ENCODE measurements at places on chromosomes 7 and 10.

DNA sequence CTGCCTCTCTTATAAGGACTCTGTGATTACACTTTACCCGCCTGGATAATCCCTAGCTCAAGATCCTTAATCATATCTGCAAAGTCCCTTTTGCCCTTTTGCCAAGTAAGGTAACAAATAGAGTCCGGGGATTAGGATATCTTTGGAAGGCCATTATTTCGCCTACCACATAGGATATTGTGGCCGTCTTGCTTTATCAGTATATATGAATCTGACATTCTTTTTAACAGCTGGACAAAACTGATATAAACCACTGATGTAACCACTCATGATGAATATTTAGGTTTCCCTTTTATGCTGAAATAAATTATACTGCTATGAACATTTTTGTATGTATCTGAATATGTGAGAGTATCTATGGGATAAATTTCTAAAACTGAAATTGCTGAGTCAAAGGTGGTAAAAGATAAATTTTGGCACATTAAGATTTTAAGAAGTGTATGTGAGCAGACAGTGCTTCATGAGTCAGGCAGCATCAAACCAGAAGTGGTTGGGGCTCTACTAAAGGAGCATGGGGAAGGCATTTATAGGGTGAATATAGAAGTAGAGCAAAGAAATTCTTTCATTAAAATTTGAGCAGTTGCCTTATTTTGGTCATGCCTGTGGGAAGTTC, 44.7 kb downstream of the AVL9 start:
- no peak for DNase-seq

- no peak for DNase-seq
Measured at GRCh38 chr7:100506356-100506923, 22.7 kb downstream of the NYAP1 start.

GRCh38 chr10:44253769-44254462, 131.0 kb downstream of the CXCL12 start:
- no peak for DNase-seq

DNA sequence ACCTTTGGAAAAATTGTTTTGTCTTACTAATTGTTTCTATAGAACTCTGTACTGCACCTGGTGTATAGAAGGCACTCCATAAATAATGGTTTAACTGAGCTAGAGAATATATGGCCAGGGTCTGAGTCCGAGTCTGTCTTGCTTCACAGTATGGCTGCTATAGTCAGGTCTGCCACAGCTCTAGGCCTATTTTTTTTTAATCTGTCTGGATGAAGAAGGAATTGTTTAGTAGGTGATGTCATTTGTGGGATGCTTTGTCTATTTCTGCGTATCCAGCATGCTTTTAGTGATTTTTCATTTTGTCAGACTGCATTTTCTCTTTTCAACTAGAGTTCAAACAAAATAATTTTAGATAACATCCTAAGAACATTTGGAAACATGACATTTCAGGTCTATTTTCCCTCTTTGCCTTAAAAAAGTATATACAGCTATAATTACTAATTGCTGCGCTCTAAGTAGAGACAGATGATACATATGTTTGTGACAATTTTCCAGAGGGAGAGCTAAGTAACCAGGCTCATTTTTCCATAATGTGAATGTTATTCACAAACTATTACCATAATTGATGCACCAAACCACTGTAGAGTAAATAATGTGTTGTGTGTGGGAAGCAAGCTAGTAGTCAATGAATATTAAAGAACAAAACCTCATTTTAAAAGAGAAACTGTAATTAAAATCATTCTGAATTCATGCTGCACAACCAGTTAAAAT, 361.7 kb downstream of the AUTS2 start:
- no peak for DNase-seq

DNA sequence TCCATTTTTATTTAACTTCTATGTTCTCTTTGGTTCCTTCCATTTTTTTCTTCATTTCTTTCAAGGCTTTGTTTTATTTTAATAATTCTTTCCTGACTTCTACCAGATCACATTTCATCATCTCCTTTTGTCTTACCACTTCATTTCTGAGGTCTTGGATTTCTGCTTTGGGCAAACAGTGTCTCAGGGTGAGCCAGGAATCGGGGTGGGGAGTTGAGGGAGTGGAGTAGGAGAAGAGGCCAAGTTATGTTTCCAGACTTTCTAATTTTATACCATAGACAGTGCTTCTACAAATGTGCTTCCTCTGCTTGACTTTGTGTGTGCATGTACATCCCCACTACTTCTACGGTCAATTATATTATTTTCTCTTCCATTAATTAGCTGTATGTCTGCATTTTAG, 112.1 kb downstream of the PRKG1 start:
- no peak for DNase-seq

GRCh38 chr7:68269405-68269804, 1272.8 kb downstream of the TYW1 start:
- DNase-seq = no peak

- DNase-seq = no peak
Measured at GRCh38 chr10:5665373-5666007, 905 bp downstream of the ASB13 start.

GRCh38 chr10:35874311-35875015, 232.4 kb upstream of the FZD8 start:
- no peak for DNase-seq

- DNase-seq = no peak
Measured at GRCh38 chr7:120184866-120185265, 88.1 kb upstream of the KCND2 start.

DNA sequence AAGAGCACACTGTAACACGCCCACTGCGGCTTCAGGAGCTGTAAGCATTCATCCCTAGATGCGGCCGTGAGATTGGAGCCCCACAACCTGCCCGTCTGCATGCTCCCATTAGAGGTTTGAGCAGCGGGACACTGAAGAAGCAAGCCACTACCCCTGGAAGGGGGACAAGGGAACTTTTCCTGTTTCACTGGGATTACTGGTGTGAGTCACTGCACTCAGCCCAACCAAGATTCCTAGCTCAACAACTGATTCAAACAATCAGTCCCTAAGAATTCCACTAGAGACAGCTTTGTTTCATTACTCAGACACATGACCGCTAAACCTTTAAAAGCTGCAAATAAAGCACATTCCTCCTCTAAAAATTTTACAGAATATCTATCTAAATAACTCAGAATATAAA, 69.8 kb downstream of the ORC5 start:
- no peak for DNase-seq

GRCh38 chr10:118258285-118258684, 83.8 kb downstream of the FAM204A start:
- no peak for DNase-seq

DNA sequence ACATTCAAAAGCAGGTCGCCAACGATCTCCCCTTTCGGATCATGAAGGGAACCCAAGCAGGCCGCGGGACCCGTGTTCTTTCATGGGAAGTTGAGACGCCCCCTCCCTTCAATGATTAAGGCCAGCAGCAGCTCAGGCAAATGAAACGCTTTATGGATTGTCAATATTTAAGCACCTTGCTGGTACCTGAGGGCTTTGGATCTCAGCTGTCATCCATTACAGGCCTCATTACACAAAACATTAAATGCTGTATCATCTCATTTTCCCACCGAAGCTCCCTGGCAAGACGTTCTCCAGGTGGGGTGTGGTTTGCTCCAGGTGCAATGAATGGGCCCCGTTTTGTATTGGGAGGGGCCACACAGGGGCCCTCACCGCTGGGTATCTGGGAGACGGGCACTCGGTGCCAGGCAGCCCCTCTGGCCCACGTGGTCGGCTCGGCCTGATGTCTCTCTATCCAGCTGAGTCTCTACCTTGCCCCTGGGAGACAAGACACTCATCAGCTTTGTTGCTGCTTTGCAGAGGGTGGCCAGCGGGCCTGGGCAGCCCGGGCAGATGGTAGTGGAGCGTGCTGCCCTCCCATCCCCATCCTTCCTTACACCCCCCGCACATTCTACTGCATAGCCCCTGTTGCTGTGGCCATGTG, 456.1 kb upstream of the FOXK1 start:
- no peak for DNase-seq

GRCh38 chr7:50212666-50213621, 91.6 kb upstream of the IKZF1 start:
- DNase-seq = no peak

GRCh38 chr7:26378016-26378415, 86.4 kb downstream of the SNX10 start:
- DNase-seq = no peak

DNA sequence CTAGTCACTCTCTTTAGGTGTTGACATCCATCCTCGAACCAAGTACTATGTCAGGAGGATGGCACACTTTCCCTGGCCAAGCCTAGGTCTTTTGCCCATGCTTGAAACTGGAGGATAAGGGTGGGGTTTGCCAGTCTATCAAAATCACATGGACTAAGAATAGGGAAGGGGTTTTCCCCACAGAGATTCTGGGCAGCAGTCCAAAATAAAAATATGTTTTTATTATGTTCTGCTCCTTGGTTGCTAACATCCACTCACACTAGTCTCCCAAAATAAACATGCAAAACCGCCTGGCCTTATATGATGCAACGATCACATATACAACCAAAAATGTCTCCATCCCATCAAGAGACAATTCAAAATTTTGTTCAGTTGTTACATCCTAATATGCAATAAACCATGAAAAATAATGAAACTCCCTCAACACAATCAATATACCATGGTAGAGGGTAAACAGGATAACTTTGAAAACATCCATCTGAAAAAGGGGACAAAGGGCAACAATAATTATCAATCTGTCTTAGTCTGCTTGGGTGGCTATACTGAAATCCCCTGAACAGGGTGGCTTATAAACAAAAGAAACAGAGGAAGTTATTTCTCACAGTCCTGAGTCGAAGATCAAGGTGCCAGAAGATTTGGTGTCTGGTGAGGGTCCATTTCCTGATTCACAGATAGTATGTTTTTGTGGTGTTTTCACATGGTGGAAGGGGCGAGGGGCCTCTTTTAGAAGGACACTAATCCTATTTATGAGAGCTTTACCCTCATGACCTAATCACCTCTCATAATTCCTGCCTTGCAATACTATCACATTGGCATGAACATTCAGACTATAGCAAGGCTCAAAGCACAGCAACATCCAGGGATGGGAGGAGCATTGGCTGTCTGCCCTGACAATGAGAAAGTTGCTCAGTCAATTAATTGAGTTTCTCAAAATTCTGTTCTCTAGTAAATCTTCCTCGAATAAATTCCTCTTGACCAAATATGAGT, 159.3 kb downstream of the ETV1 start:
- DNase-seq = no peak

DNA sequence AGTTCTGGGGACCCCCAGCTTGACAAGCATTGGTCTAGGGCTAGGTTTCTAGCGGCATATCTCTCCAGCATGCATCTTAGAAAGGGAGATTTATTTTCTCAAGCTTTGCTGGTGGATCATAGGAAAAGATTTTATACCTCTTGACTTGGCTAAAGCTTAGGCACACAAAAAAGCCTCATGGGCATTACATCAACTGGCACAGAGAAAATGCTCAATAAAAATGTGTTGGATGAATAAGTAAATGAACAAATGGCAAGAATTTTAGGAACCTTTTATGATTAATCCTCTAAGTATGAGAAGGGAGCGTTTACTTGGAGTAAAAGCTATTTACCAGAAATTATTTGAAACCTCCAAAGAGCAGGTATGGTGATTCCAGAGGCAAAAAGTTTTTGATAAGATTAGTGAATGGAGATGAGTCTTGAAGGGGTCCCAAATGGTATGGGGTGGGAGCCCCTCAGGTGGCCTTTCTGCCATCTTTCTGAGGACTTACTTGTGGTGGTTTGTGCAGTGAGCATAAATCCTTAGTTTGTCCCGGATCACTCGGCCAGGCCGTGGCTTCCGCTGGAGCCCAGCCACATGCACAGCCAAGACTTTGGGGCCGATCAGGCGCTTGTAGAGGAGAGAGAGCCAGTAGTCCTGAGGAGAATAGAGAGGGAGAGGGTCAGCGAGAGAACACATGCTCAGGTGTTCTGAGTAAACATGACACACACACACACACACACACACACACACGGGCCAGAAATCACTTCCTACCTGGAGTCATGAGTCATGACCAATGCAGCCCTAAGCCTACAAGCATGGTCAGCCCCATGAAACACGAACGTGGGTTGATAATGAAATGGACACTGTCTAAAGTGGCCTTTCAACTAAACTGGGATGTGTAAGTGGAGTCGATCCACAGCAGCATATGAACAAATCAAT, 43.1 kb upstream of the HPS1 start:
- DNase-seq = no peak

- DNase-seq = no peak
Measured at GRCh38 chr7:153088601-153089000, 329.0 kb downstream of the ACTR3B start.

DNA sequence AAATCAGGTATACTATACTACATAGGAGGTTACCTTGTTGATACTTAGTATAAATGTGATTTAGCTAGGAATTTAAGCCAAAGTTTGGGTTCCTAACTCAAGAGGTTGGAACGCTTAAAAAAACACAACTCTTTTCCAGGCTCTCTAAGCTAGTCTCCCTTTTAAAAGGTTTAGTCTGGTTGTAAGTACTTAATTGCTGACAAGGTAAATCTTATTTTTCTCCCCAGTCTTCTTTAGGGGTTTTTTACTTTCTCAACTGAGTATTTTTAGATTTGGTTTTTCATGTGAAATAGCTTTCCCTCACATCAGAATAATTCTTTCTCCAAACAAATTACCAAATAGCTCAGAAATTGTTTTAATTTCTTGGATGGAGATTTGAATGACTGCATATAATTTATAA, 20.8 kb upstream of the CTTNBP2 start:
- DNase-seq = no peak

- no peak for DNase-seq
Measured at GRCh38 chr7:68684246-68684839, 913.9 kb upstream of the AUTS2 start.

DNA sequence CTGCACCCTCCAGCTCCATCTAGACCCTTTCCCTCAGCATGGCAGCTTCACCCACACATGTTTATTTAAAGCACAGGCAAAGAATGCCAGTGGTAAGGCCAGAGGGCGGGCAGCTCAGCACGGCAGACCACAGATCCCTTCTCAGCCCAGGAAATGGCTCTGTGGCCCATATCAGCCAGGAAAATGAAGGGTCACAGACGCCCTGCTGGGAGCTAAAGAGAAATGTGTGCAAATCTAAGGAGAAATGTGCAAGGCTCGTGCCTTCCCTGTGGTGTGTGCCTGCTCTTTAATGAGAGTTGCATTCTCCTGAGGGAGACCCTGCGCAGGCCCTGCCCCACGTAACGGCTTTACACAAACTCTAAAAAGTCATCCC, 23.0 kb downstream of the PTPRN2 start:
- DNase-seq = peak; percentile 22

- peak; percentile 81 for DNase-seq
Measured at GRCh38 chr7:92633211-92633906, 43.2 kb upstream of the FAM133B start.

GRCh38 chr10:24305551-24306506, 96.9 kb downstream of the KIAA1217 start:
- DNase-seq = no peak

DNA sequence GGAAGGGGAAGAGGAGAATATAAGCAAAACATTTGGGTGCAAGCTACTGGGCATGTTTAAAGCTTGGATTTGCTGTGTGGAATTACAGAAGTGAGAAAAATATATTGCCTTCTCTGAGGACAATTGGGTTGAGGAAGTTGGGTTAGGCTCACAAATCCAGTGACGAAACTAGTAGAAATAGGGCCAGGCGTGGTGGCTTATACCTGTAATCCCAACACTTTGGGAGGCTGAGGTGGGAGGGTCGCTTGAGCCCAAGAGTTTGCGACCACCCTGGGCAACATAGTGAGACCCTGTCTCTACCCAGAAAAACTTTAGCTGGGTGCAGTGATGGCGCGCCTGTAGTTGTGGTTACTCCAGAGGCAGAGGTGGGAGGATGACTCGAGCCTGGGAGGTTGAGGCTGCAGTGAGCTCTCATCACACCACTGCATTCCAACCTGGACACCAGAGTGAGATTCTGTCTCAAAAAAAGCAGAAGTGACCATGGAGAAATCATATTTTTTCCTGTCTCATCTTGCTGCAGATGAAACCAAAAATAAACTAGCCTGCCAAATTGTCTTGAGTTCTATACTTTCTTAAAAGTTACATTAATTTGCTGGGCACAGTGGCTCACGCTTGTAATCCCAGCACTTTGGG, 22.4 kb downstream of the NRBF2 start:
- no peak for DNase-seq

Measured in natural killer cell treated with Interleukin-12 subunit alpha and Interleukin-12 subunit beta and Interleukin-15 and Interleukin-18, amount 100 ng/mL, for 72 hours (primary cell).